Activated CD4-positive, CD25-positive, alpha-beta regulatory T cell treated with anti-CD3 and anti-CD28 coated beads, Interleukin-2, amount 50 U/mL, for 24 hours (primary cell): ENCODE measurements at places on chromosomes 11 and 22.

DNA sequence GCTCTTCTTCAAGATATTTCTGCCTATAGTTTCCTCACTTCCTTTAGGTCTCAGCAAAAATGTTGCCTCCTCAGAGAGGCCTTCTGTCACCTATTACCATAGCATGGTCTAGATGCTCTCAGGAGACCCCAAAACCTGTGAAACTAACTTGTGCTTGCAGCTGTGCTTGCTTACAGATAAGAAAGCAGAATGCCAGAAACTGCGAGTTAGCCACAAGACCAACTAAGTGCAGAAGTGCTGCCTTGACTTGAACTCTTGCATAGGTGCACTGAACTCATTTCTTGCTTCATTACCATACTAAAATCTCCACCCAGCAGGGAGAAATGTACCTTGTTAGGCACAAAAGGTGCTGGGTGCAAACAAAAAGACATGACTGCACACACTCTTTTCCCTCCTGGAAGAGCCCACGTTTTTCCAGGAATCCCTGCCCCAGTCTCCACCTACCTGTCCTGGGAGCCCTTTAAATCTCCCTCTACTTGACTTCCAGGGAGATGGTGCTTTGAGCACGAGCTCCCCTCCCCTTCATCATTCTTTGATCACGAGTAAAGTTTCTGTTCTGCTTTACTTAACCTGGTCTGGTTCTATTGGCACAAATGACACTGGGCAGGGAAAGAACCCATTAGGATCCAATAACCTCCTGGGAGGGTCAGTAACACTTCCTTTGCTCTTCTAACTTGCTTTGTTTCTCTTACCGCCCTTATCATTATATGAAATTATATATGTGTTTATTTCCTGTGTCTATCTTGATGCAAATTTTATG, 137.7 kb upstream of the DDI1 start:
- ATAC-seq: no peak

- ATAC-seq: no peak
These were observed 1539.4 kb upstream of the TENM4 start for GRCh38 chr11:80980227-80980626.

GRCh38 chr11:45653277-45653676, 12.1 kb downstream of the CHST1 start:
- no peak for ATAC-seq

DNA sequence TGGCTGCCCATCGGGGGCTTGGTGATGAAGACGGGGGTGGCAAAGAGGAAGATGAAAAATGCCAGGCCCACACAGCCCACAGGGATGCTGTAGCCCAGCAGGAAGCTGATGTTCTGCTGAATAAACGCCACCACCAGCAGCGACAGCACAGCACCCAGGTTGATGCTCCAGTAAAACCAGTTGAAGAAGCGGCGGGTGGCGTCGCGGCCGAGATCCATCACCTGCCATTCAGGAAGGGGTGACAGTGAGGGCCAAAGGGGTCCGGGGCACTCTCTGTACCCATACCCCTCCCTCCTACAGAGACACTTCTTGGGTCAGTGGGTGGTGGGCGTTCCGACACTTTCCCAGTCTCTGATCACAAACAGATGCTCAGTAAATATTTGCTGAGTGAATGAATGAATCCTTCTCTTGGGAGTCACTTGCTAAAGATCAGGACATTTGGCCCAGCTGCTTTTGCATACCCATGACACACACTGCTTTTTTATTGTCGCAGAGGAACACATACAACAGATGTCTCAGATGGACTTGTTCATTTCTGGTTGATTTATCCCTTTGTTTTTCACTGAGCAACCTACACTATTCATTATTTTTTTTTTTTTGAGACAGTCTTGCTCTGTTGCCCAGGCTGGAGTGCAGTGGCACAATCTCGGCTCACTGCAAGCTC, 5.2 kb downstream of the SLC15A3 start:
- no peak for ATAC-seq

- ATAC-seq: no peak
These were observed 73.6 kb downstream of the ALX4 start for GRCh38 chr11:44236296-44236695.

- no peak for ATAC-seq
These were observed 38.2 kb upstream of the SESN3 start for GRCh38 chr11:95269036-95269819.
